Memory B cell (primary cell): ENCODE measurements at places on chromosomes 5 and 9.

DNA sequence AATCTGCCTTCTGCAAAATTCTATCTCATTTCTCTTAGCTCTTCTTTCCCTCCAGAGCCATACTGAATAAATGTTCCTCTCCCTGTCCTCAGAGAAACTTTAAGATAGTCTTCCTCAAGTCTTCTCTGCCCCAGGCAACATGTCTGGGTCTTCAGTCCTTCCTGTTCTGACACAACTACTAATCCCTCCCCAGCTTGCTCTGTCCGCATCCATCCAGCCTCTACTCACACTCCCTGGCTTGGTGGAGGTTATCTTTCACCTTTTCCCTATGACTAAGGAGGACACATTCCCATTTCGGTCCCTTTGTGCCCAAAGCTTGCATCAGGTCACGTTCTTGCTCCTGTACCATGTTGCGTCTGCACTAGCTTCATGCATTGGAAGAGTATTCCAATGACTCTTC, 143.3 kb downstream of the TTLL11 start:
- no peak for DNase-seq
- no peaks in the 10 kb centered on the region for H3K27me3 ChIP-seq

DNA sequence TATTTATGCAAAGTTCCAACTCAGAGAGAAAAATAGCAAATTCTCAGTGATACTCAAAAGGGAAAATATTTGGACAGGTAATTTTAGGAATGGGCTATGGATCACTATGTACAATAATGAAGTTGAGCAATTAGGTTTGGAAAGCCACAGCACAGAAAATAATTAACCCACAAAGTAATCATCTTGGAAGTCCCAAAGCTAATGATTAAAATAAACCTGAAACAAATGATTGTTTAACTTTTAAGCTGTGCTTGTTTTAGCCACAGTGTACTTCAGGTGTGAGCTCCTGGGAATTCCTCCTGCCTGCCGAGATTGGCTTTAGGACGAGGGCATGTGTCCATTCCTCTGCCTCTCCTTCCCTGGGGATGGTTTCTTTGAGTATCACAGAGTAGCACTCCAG, 403.9 kb downstream of the ZSWIM6 start:
- no peak overlapping the region for H3K27ac ChIP-seq
- no peaks in the 10 kb centered on the region for H3K4me1 ChIP-seq
- no peak for DNase-seq
- H3K4me3 ChIP-seq = no peak overlapping the region
- H3K27me3 ChIP-seq = peaks cover 9% of the 10 kb centered on the region

GRCh38 chr9:115121181-115121580, 3.2 kb upstream of the TNC start:
- peaks cover 9% of the 10 kb centered on the region for H3K27me3 ChIP-seq
- no peak for DNase-seq
- no peak overlapping the region for H3K27ac ChIP-seq
- H3K36me3 ChIP-seq = peaks cover 3% of the 10 kb centered on the region

- H3K4me3 ChIP-seq = no peak overlapping the region
- DNase-seq = no peak
- H3K4me1 ChIP-seq = no peaks in the 10 kb centered on the region
- peaks cover 4% of the 10 kb centered on the region for H3K36me3 ChIP-seq
- H3K27me3 ChIP-seq = no peaks in the 10 kb centered on the region
- H3K27ac ChIP-seq = no peak overlapping the region
Measured at GRCh38 chr5:40235471-40236400, 444.0 kb upstream of the PTGER4 start.

DNA sequence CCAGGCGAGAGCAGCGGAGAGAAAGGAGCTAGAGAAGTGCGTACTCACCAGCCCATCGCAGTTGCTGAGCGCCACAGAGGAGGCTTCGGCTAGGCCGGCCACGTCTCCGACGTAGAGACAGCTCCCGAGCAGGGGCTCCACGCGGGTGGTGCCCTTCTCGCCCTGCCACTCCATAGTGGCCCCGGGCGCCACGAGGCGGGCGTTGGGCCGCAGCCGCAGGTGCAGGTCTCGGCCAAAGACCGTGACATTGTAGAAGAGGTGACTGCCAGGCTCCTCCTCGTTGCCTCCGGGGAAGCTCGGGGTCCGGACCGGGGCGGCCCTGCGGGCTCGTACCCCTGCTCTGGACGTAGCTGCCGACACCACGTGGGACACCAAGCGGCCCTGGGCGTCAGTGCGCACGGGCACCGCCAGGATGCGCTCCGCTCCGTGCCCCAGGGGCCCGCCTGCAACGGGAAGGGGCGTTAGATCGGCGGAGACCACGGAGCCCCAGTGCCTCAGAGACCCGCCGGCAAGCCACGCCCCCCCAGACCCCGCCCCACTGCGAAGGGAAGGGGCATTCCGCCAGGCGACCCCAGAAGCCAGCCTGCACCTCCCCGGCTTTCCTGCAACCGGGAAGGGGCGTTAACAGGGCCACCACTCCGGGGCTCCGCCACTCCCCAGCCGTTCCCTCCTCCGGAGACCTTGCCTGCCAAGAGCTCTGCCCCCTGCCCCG, 1.4 kb downstream of the ADAMTS2 start:
- peak overlapping the region; percentile 31 for H3K4me3 ChIP-seq
- no peak for DNase-seq
- H3K27me3 ChIP-seq = peaks cover 41% of the 10 kb centered on the region
- peaks cover 9% of the 10 kb centered on the region for H3K4me1 ChIP-seq
- H3K27ac ChIP-seq = no peak overlapping the region
- H3K36me3 ChIP-seq = no peaks in the 10 kb centered on the region

GRCh38 chr9:91075279-91075678, 273.7 kb downstream of the SYK start:
- no peak overlapping the region for H3K27ac ChIP-seq
- no peak overlapping the region for H3K4me3 ChIP-seq
- no peaks in the 10 kb centered on the region for H3K36me3 ChIP-seq
- peaks cover 3% of the 10 kb centered on the region for H3K4me1 ChIP-seq

DNA sequence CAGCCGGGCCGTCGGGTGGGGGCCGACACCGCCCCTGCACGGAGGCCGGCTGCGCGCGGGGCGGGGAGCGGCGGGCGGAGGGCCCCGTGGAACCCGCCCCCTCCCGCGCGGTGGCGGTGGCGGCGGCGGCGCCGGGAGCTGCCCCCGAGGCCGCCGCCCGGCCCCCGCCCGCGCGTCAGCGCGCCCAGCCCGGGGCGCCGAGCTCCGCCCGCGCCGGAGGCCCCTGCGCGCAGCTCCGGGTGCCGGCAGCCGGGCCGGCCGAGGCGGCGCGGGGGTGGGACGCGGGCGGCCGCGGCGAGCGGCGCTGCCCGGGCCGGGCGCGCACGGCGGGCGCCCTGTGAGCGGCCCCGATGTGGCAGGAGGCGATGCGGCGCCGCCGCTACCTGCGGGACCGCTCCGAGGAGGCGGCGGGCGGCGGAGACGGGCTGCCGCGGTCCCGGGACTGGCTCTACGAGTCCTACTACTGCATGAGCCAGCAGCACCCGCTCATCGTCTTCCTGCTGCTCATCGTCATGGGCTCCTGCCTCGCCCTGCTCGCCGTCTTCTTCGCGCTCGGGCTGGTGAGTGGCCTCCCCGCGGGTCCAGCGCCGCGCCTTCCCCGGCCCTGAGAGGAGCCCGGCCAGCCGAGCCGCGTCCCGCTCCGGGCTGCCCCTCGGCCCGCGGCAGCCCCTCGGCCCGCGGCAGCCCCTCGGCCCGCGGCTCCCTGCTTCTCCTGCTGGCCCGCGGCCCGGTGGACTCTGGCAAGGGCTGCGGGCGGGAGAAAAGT, at the start of gene ADCY2:
Gene ADCY2, plus strand, starts transcription at position 192 of the 766 bp plus-strand sequence. Its CDS starts 159 bp downstream, at position 351.
- no peak for DNase-seq
- H3K27me3 ChIP-seq = peaks cover 9% of the 10 kb centered on the region
- no peak within 1 kb of the TSS for H3K4me3 ChIP-seq
- H3K4me1 ChIP-seq = no peaks in the 10 kb centered on the region
- no peak within 1 kb of the TSS for H3K27ac ChIP-seq

DNA sequence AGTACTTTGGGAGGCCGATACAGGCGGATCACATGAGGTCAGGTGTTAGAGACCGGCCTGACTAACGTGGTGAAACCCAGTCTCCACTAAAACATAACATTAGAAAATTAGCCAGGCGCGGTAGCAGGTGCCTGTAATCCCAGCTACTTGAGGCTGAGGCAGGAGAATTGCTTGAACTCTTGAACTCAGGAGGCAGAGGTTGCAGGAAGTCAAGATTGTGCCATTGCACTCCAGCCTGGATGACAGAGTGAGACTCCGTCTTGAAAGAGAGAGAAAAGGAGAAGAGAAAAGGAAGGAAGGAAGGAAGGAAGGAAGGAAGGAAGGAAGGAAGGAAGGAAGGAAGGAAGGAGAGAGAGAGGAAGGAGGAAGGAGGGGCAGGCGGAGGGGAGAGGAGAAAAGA, 45.1 kb downstream of the MYO10 start:
- no peaks in the 10 kb centered on the region for H3K4me1 ChIP-seq
- H3K36me3 ChIP-seq = no peaks in the 10 kb centered on the region
- no peak overlapping the region for H3K27ac ChIP-seq
- DNase-seq = no peak
- H3K27me3 ChIP-seq = peaks cover 1% of the 10 kb centered on the region

DNA sequence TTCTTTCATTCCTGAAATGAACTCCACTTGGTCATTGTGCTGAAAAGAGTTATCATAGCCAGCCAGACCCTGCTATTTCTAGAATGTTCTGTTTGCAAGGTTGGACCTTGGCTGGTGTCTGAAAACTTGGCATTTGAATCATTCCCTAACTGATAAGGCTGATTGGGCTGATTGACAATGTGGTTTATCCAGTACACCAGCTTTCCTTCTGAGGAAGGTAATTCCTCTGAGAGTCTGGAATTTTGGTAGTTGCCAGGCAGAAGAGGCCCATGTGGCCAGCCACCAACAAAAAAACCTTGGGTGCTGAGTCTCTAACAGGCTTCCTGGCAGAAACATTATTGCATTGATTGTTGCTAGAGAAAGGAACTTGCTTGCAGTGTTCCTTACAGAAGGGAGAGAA, 15.3 kb downstream of the SEC61B start:
- H3K27ac ChIP-seq = peak overlapping the region; percentile 98
- H3K27me3 ChIP-seq = no peaks in the 10 kb centered on the region
- H3K4me1 ChIP-seq = peaks cover 22% of the 10 kb centered on the region
- H3K36me3 ChIP-seq = peaks cover 7% of the 10 kb centered on the region
- no peak for DNase-seq

GRCh38 chr5:173883347-173883924, 4.7 kb upstream of the CPEB4 start:
- H3K36me3 ChIP-seq = peaks cover 3% of the 10 kb centered on the region
- peaks cover 33% of the 10 kb centered on the region for H3K4me1 ChIP-seq
- no peak for DNase-seq
- no peaks in the 10 kb centered on the region for H3K27me3 ChIP-seq

- no peak overlapping the region for H3K4me3 ChIP-seq
- peaks cover 2% of the 10 kb centered on the region for H3K4me1 ChIP-seq
- no peaks in the 10 kb centered on the region for H3K36me3 ChIP-seq
- DNase-seq = no peak
- peaks cover 2% of the 10 kb centered on the region for H3K27me3 ChIP-seq
Measured at GRCh38 chr9:82488313-82489200, 500.0 kb downstream of the SPATA31D1 start.

DNA sequence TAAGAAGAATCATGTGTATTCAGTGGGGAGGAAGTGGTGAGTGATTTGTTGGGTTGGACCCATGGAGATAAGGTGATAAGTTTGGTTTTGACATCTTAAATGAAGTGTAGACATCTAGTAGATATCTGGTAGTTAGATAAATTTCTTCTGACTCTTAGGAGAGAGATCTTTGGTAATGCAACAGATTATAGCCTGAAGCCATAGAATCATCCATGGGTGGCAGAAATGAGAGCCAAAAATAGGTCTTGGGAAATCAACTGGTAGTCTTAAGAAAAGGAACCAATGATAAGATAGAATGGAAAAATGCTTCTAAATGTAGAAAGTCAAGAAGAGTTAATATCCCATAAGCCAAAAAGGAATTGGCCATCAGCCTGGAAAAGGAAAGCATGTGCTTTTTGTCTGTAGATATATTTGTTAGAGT, 532.7 kb upstream of the GRAMD2B start:
- no peak for DNase-seq
- no peaks in the 10 kb centered on the region for H3K4me1 ChIP-seq
- H3K27ac ChIP-seq = no peak overlapping the region
- H3K27me3 ChIP-seq = no peaks in the 10 kb centered on the region
- no peaks in the 10 kb centered on the region for H3K36me3 ChIP-seq

- no peak overlapping the region for H3K27ac ChIP-seq
- no peak for DNase-seq
Measured at GRCh38 chr5:142906863-142907671, 136.9 kb downstream of the ARHGAP26 start.

DNA sequence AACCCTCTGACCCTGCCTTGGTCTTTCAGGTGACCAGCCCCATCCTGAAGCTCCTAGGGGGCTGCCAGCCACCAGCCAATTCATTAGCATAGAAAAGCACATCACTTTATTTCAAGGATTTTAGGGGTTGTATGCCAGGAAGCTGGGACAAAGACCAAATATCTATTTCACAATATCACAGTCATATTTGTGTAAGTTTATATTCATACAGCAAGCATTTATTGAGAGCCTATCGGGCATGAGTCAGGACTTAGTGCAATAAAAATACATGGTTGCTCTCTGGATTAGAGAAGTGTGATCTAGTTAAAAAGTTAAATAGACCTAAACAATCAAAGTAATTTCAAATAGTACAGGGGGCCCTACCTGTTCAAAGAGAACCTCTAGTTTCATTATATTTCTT, 113.8 kb downstream of the ERCC6L2 start:
- H3K36me3 ChIP-seq = peaks cover 30% of the 10 kb centered on the region
- H3K27me3 ChIP-seq = no peaks in the 10 kb centered on the region
- no peak for DNase-seq
- H3K4me1 ChIP-seq = no peaks in the 10 kb centered on the region
- H3K4me3 ChIP-seq = no peak overlapping the region

- DNase-seq = no peak
- no peak overlapping the region for H3K27ac ChIP-seq
- H3K4me1 ChIP-seq = no peaks in the 10 kb centered on the region
- peaks cover 11% of the 10 kb centered on the region for H3K27me3 ChIP-seq
Measured at GRCh38 chr9:3863111-3863528, 337.3 kb upstream of the RFX3 start.

DNA sequence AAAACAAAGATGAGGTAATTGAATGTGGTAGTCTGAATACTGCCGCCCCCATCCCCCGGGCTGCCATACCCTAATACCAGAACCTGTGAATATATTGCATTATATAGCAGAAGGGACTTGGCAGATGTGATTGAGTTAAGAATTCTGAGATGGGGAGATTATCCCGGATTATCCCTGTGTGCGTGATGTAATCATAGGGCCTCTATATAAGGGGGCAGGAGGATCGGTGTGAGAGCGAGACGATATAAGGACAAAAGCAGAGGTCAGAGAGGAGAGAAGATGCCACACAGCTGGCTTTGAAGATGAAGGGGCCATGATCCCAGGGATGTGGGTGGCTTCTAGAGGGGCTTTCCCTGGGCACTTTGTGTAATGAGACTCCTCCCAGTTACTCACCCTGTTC, 101.7 kb upstream of the TLE1 start:
- no peak overlapping the region for H3K27ac ChIP-seq
- H3K4me1 ChIP-seq = no peaks in the 10 kb centered on the region
- no peak for DNase-seq
- no peak overlapping the region for H3K4me3 ChIP-seq
